ENCODE measurements at places on chromosomes 12 and 14.

DNA sequence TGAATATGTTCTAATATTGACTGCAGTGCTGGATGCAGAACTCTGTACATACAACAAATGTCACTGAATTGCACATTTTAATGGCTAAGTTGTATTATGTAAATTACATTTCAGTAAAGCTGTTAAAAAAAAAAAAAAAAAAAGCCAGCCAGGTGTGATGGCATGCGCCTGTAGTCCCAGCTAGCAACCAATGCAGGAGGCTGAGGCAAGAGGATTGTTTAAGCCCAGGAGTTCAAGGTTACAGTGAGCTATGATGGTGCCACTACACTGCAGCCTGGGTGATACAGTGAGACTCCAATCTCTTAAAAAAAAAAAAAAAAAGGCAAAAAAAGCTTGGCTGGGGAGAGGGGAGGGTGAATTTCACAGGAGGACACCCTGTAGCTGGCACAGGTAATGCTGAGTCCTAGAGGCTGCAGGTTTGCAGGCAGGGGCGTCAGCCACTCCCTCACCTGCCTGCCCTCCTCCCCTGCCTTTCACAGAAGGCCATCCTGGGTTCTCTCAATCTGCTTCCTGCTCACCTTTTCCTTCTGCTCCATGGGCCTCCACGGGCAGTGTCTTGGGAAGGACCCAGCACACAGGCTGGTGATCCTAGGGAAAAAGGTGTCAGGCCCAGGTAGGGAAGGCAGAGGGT, 40.7 kb downstream of the TESC start:
- no peak for DNase-seq

- no peak for DNase-seq
Measured at GRCh38 chr12:26034371-26035142, 76.1 kb downstream of the RASSF8 start.

DNA sequence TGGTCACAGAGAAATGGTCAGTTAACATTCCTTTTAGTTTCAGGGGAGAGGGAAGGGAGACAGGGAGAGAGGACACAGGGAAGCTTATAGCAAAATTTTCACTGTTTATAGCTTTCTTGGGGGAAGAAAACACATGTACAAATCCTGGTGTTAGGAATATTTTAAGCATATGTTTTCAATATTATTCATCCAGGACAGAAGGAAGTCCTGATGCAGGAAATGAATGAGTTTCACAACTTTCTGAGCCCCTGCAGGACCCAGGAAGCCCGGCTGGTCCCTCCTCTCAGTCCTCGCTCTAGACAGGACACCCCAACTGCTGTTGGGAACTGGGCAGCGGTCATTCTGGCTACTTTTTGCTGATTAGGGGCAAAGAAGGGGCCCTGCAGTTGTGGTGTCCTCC, 71.1 kb upstream of the ZDHHC17 start:
- DNase-seq, result no peak

DNA sequence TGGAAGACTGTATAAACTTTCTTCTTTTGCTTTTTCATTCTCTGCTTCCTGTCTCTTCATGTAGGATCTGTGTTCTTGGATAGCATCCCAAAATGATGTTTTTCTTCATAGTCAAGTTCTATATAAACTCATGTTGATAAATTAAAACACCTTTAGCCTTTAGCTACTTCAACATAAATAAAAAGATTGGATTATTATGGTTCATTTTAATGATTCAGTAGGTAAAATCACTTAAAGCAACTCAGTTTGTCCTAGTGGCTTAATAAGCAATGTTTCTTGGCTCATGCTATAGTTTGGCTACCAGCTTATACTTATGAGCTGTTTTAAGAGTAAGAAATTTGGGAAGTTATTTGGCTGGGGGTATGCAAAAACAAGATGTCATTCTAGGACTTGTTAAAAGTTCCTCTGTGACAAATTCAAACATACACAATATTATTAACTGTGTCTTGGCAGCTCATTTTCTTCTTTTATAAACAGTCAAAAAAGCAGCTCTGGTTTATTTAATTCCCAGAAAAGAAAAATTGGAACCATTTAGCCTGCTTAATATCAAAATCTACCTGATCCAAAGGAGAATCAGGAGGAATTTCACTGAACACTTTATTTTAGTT, 111.4 kb downstream of the TMTC3 start:
- DNase-seq, result no peak

DNA sequence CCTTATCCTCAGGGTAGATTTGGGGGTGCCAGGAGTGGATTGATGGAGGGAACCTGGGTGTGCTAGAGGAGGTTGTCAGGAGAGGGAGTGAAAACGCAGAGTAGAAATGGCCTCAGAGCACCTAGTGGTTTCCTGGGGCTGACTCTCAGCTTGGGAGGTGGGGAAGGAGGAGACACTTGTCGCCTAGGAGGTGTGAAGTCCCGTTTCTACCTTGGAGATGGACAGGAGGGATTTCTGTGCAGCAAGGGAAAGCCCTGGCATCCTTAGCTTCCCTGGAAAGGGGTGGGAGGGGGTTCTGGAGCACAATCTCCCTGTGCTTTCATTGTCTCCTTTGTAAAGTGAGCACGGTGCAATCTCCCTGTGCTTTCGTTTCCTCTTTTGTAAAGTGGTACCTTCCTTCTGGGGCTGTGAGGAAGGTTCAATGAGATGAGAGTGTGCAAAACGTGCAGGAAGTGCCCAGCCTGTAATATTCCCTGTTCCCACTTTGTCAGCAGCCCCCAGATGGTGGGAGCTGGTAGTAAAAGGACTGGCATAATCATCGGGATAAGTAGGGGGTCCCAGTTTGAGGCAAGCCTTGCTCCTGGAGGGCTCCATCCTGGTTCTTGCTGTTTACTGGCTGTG, 1.6 kb downstream of the OAS3 start:
- no peak for DNase-seq

GRCh38 chr12:95413576-95413975, 60.4 kb upstream of the METAP2 start:
- DNase-seq, result no peak

- DNase-seq, result no peak
Measured at GRCh38 chr14:75141967-75142366, 15.1 kb upstream of the NEK9 start.

- DNase-seq, result no peak
Measured at GRCh38 chr12:12804011-12804410, 9.1 kb upstream of the DDX47 start.

DNA sequence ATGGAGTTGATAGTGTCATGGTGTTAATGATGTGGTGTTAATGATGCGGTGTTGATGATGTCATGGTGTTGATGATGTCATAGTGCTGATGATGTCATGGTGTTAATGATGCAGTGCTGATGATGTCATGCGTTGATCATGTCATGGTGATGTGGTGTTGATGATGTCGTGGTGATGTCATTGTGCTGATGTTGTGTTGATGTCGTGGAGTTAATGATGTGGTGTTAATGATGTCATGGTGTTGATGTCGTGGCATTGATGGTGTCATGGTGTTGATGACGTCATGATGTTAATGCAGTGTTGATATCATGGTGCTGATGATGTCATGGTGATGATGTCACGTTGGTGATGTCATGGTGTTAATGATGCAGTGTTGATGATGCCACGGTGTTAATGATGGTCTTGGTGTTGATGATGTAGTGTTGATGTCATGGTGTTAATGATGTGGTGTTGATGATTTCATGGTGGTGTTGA, 49.1 kb upstream of the RIMBP2 start:
- DNase-seq, result no peak

DNA sequence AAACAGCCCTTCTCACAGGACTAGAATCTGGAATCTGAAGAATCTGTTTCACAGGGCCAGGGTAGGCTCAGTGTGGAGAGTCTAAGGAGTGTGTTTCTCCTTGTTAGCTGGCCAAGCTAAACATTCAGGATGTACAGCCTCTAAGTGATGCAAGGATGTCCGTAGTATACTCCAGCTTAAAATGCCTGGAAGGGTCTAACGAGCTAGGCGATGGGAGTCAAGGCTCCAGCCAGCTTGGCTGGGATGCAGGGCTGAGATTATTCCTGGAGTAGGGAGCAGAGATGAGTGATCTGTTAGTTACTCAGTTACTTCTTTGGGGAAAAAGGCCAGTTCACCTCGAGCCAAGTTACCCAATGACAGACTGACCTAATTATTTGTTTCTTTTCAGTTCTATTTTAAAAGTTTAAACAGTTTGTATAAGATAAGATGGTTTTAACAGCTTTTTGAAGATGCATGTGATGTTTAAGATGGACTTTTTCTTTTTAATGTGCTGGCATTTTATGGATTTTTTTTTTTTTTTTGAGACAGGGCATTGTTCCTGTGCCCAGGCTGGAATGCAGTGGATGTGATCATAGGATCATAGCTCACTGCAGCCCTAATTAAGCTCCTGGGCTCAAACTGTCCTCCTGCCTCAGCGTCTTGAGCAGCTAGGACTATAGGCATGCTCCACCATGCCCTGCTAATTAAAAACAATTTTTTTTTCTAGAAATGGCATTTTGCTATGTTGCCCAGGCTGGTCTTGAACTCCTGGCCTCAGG, 41.1 kb downstream of the SYNE2 start:
- DNase-seq, result peak; percentile 13

DNA sequence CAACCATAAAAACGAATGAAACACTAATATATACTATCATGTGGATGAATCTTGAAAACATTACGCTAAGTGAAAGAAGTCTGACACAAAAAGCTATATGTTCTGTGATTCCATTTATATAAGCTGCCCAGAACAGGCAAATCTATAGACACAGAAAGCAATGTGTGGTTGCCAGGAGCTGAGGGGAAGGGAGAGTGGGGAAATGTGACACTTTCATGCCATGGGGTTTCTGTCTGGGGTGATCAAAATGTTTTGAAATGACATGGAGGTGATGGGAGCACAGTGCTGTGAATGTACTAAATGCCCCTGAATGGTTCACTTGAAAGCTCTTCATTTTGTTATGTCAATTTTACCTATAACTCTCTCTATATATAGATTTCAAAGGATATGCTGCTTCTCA, 30.1 kb downstream of the ATG14 start:
- no peak for DNase-seq

- DNase-seq, result no peak
Measured at GRCh38 chr12:80226576-80226975, 127.2 kb downstream of the OTOGL start.

DNA sequence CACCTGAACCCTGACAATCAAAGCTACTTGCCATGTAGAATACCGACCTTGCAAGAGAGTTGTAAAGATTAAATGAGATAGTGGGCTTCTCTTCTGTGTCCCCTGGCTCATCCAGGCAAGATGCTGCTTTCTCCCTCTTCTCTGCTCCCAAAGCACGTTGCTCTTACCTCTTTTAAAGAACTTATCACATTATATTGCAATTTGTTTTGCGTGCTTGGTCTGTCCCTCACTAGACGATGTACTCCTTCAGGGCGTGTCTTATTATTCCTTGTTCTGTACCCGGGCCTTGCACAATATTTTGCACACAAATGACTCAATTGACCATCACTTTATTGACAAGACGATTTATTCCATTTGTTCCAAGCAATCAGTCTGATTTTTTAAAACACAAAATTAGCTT, 3.3 kb downstream of the DCN start:
- no peak for DNase-seq

DNA sequence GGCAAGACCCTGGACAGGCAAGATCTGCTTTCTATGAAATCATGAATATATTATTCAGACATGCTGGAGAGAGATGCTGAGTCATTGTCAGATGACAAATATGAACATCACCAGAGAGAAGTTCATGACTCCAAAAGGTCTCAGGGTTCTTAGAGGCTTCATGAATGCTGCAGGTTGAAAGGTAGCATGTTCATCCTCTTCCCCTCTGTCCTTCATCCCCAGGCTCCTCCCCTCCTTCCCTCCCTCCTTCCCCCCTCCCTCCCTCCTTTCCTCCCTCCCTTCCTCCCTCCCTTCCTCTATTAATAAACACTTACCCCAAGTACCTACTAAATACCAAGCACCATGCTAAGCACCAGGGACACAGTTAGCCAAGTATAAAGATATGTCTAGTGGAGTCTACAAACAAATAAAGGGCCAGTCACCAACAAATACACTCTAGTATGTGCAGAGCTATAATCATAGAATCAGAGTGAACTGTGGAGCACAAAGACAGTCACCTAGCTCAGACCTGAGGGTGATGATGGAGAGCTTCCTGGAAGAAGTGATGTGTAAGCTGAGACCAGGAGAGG, 46.2 kb downstream of the RPH3A start:
- peak; percentile 41 for DNase-seq

- no peak for DNase-seq
Measured at GRCh38 chr12:62720025-62720424, 214.9 kb downstream of the PPM1H start.

GRCh38 chr12:16833376-16834015, 227.5 kb upstream of the LMO3 start:
- no peak for DNase-seq

DNA sequence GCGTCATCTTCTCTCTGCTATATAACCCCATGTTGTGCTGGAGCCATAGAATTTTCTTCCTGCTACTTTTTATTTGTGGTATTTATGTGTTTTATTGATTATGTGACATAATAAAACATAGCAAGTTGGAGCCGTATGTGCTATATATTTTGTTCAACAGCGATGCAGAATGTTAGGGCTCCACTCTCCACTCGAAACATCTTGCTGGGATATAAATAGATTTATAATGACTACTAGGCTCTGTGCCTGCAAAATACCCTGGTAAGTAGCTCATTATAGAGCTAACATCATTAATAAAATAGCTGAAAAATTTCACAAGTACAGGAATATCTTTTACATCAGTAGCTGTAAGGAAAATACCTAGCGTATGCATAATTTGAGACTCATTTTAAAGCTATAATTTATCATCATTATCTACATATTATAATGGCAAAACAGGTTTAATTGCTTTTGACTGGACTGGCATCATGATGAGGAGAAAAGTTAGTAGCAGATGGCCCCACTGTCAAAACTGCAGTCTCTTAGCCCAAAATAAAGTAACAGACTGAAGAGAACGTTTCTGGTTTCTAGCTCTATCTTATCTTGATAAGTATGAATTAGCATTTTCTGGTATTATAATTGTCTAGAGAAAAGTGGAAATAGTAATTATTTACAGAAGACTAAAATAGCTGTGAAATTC, 263.0 kb downstream of the NEDD1 start:
- no peak for DNase-seq

GRCh38 chr14:92649934-92650545, 98.4 kb downstream of the LGMN start:
- DNase-seq, result no peak

GRCh38 chr12:106276032-106276740, 26.3 kb upstream of the TCP11L2 start:
- no peak for DNase-seq

- DNase-seq, result no peak
Measured at GRCh38 chr14:99484106-99484505, 2.9 kb downstream of the CCNK start.
